ENCODE measurements at places on chromosomes 16 and 17.

DNA sequence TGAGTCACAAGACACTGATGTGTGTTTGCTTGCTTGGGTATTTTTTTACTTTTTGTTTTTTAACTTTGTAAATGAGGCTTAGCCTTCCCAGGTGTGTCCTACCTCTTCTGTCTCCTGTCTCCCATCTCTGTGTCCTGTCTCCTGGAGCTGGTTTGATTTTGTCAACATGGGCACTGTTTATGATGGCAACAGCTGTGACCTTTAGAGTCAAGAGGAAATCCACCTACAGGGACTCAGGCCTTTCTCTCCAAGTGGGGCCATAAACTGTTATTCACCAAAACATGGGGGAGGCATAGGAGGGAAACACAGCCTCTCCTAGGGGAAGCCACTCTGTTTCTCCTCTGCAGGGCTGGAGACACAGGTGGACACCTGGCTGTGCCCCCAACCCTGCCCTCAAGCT lies 13.1 kb upstream of the PLCG2 start:
- no peak for DNase-seq

DNA sequence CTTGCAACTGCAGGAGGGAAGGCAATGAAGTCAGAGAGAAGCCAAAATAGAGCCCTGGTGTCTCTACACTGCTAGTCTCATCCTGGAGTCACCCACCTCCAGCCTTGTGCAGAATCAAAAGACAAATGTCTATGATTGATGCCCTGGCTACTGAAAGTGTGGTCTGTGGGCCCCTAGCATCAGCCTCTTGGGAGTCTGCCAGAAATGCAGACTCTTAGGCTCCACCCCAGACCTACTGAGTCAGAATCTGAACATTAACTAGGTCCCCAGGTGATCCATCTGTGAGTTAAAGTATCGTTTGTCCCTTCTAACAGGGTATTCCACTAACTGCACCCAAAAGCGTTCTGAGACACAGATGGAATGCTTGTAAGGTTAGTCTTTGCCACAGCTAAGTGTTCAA lies 21.2 kb downstream of the EARS2 start:
- no peak for DNase-seq

- DNase-seq, result no peak
Measured at GRCh38 chr17:78458091-78458490, 79.6 kb downstream of the PGS1 start.

DNA sequence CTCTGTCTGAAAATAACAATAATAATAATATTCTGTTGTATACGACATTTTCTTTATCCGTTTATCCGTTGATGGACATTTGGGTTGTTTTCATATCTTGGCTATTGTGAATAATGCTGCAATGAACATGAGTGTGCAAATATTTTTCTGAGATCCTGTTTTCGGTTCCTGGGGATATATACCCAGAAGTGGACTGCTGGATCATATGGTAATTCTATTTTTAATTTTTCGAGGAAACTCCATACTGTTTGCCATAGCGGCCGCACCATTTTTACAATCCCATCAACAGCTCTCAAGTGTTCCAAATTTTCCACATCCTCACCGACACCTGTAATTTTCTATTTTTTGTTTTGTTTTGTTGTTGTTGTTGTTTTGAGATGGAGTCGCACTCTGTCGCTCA lies 5.3 kb upstream of the PRSS41 start:
- no peak for DNase-seq

DNA sequence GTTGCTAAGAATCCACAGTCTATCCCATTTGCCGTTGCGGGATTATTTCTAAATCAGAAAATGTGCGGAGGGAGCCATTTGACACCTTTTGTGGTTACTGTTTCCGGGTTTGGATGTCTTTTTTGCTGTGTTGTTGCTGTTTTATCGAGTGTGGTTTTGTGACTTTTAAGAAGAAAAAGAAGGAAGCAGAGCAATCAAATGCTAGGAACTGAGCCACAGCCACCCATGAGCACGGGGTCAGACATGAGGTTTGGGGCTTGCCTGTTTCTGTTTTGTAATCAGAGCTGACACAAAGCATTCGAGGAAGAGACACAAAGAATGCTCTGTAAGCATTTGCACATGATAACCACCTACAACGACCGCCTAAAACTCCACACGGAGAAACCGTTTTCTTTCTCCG lies 53.1 kb upstream of the CHMP6 start:
- DNase-seq, result no peak

- no peak for DNase-seq
Measured at GRCh38 chr16:84141143-84141670, 3.8 kb downstream of the HSDL1 start.

- no peak for DNase-seq
Measured at GRCh38 chr17:64001091-64001579, 3.0 kb downstream of the PRR29 start.

DNA sequence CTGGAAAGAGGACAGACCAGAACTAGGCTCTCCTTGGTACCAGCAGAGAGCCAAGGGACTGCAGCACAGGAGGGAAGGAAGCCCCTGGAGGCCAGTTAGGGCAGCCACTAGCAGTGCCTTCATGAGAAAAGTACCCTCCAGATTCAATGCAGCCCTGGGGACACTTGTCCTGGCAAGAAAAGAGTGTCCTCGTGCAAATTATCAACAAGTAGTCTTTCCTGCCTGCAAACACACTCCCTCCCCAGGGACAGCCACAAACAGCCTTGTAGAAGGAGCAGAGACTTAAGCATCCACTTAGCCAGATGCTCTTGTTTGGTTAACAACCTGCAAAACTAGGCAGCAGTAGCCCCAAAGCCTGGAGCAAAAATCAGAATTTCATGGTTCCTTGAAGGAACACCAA lies 24.3 kb downstream of the CENPV start:
- peak; percentile 61 for DNase-seq

DNA sequence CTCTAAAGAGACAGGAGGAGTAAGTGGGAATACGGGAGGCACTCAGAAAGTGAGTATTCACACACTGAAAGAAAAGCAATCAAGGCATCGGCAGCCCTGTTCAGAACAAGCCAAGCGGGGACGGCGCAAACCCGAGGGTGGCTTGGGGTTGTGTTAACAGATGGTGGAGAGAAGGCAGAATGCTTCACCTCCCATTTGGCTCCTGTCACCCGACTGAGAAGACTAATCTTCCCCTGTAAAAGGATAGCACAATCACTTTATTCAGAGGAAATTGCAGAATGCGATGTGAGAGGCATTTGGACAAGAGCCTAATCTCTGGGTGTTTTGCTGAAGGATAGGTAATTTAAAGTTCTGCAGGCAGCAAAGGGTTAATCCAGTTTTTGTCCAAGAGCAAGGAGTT lies 119.3 kb upstream of the WSCD1 start:
- DNase-seq, result no peak

GRCh38 chr16:70496513-70496912 lies 26.8 kb downstream of the COG4 start:
- no peak for DNase-seq

GRCh38 chr16:88368994-88369393 lies 13.8 kb upstream of the ZNF469 start:
- DNase-seq, result no peak

DNA sequence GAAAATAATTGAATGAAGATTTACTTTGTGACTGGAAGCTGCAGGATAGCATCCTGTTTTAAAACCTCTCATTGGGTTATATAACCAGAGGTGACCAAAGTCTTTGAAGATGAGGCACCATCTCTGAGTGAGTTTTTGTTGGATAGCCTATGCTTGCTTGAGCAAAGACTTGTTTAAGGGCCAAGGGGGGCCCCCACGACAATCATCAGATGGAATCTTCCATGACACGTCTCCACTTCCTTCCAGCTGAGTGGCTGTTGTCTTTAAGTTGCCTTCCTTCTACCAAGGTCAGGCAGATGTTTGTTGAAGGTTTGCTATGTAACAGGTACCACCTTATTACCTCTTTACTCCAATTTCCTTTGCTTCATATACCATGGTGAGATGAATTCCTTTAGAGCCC lies 188.8 kb downstream of the PRKCA start:
- DNase-seq, result no peak

DNA sequence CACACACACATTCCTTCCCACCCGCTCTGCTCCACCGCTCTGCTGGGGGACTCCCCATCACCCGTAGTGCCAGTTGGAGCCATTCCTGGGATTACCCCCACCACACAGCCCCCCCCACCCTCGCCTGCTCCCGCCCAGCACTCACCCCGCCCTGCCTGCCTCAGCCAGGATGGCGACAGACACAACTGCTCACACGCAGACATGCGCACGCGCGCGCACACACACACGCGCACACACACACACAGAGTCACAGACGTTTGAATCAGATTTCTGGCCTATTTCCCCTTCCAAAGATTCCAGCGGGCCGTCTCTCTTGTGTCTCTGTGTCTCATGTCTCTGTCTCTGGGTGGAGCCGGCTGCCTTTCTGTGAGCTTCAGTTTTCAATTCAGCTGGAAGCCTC lies 4.4 kb downstream of the CACNA1G start:
- DNase-seq, result no peak

GRCh38 chr16:2752850-2753732 lies 653 bp downstream of the SRRM2 start:
- no peak for DNase-seq

DNA sequence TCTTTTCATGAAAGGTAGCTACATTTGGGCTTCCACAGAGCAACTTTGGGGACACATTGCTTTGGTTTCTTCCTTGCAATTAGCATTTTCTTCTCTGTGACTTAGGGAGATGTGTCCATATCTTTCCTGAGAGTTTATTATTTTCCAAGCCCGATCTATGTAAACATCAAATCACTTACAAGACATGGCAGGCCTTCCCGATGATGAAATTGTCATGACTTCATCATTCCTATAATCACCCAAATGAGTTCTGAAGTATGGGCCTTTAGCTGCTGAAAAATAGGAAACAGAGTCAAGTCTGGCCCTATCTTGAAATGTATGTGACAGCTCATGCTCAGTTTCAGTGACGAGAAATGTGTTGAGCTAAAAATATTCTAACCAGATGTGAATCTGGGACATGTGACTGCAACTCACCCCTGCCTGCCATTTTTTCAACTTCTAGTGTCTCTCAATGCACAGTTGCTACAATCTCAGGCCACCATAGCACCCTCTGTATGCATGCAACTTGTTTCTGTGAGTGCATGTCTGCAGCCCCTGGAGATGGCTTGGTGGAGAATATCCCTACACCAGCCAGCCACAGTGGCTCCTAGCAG lies 199.6 kb upstream of the MAF start:
- no peak for DNase-seq

- DNase-seq, result no peak
Measured at GRCh38 chr17:27533874-27534815, 77.9 kb downstream of the KSR1 start.

GRCh38 chr16:83651871-83652270 lies 155.9 kb upstream of the HSBP1 start:
- DNase-seq, result no peak

- DNase-seq, result no peak
Measured at GRCh38 chr17:2995886-2996809, 67.3 kb downstream of the OR1D5 start.

GRCh38 chr17:2482218-2482617 lies 29.5 kb downstream of the METTL16 start:
- DNase-seq, result no peak

- no peak for DNase-seq
Measured at GRCh38 chr16:69328854-69329316, 1.5 kb downstream of the PDF start.

DNA sequence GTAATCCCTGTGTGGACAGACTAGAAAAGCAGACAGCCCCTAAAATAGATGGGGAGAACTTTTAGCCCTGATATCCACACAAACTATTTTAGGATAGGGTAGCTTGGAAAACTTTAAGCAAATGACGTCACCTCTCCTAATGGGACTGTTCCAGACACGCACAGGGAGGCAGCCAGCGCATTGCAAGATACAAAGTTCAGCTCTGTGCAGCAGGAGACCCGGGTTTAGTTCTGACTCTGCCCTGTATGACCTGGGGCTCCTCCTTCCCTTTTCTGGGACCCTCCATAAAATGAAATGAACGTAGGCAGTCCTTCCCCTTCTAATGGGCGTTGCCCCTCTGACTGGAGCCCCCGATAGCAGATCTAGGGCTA lies 6.3 kb downstream of the ZNF689 start:
- DNase-seq, result no peak

GRCh38 chr17:48960834-48961515 lies 7.4 kb downstream of the GIP start:
- DNase-seq, result no peak

DNA sequence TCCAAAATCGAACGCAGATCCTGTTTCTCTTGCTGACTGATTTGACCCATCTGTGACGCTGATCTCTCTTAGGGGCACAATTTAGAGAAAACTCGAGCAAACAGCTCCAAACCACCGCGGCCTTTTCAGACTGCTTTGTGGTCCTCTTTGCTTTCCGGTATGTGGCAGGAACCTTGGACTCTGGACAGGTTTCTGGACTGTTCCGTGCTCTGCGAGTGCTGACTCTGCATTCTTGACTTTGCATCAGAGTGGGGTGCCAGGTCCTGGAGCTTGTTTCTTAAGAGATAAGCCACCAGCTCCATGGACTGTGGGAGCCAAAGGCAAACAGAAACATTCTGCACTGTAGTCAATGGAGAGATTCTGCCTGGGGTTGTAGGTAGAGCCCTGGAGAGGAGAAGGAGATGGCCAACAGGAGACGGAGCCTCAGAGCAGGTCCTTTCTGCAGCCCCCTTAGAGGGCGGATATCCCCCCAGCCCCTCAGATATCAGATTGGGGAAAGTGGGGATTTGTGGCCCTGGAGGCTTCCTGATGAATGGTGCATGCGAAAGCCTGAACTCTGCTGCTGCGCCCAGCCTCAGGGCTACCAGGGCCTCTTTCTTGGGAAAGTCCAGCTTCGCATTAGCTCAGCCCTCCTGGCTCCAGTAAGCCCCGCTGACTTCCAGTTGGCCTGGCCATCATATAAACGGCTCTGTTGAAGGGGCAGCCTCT lies 65.6 kb downstream of the WIPI1 start:
- DNase-seq, result no peak

DNA sequence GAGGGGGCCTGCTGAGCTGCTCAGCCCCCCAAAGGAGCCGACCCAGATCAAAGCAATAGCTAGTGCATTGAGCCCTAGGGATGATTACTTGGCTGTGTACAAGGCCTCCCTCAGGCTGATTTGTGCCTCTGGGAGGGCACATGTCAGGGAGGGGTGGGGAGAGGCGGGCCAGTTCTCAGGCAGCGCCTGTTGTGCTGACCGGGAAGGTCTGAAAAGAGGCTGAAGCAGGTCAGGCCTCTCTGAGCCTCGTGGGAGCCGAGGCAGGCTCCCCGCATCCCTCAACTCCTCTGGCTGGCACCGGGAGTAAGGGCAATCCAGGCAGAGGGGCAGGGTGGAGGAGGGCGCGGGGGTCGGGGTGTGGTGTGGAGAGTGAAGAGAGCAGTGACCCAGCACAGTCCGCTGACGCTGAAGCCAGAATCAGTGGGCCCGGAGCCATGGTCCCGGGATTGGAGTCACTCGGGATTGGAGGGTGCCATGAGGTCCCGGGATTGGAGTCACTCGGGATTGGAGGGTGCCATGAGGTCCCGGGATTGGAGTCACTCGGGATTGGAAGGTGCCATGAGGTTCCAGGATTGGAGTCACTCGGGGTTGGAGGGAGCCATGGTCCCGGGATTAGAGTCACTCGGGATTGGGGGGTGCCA lies 3.0 kb downstream of the DCXR start:
- DNase-seq, result no peak
